GM13977 (cell line): ENCODE measurements at places on chromosomes 6 and 20.
A peak's percentile ranks its signal among the peaks of the same experiment; 100 is the strongest.

- no peak for DNase-seq
Observed at GRCh38 chr20:5469111-5469510, 152.4 kb upstream of the PROKR2 start.

- DNase-seq = no peak
Observed at GRCh38 chr6:158596861-158597260, 37.0 kb downstream of the TMEM181 start.

DNA sequence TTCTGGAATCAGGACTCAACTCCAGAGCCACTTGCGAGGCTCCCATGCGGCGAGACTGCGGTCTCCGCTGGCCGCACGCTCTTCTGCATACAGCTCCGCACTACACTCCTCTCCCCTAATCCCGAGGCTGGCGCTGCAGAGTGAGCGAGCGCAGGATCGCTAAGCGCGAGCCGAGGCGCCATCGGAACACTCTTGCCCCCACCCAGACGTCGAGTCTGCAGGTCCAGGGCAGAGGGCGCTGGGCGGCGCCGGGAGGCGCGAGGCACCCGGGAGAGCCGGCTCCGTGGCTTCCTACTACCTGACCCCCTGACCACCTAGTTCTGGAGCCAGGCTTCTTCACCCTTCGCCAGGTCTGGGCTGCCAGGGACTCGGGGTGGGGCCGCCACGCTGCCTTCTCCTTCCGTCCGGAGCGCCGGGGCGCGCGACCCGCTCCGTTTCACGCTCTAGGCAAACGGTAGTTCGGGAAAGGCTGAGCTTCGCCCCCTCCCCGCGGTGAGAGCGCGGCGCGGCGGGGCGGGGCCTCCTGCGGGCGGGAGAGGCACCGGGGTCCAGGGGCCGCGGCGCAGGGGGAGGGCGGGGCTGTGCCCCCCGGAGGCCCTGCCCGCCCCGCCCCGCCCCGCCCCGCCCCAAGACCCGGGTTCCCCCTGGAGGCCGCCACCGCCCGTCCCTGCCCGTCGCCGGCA is 5.4 kb upstream of the TUBB2A start:
- DNase-seq = peak; percentile 92

DNA sequence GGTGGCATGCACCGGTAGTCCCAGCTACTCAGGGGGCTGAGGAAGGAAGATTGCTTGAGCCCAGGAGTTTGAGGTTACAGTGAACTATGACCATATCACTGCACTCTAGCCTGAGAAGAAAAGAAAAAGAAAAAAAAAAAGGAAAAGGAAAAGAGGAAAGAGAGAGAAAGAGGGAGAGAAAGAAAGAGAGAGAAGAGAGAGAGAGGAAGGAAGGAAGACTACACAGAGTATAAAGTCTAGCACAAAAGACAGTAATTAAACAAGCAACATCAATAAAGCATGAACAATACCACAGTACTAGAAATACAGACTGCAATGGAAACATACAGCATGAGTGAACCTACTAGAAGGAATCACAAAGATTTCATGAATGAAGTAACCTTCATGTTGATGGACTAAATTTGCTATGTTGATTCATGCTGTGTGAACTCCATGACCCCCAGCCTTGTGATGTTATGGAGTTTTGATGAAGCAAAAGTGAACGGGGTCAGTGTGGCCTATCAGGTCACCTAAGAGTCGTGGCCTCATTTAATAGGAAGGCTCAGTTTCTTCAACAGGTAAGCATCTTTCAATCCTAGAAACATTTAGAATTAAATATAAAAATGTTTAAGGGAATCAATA is 57.6 kb downstream of the NUDT3 start:
- no peak for DNase-seq

DNA sequence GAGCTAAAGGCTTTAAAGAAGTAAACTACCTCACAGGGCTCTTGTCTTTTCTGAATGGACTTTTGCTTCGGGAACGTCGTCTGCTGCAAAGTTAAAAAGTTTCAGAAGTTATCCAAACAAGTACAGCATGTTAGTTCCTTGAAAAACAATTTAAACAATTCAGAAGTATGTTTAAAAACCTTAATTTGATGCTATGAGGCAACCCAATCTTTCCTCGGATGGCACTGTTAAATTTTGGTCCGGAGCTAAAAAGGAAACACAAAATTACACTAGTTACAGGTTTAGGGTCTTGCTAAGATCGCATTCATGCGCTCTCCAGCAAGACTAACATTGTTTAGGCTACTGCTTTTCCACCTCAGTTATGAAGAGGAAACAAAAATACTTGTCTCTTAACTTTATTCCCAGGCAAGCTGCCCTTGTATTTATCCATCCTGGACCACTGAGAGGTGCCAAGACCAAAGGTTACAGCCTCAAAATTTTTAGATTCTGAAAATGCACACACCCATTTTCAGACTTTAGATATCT is 12.7 kb downstream of the RBM39 start:
- no peak for DNase-seq

DNA sequence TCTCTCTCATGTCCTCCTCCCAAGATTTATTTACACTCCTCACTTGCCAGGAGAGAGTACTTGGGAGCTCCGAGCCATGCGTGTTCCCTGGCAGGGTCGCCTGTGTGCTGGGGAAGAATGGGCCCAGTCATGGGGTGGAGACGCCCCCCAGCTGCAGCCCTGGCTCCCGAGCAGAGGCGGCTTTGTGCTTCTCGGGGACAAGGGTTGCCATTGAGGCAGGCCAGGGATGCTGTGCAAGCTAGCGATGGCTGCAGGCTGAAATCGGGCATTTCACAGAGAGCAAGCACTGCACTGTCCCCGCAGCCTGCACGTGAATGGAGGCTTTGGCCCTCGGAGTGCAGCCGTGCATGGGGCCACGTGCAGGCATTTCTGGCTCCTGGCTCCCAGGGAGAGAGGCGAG is 23.8 kb downstream of the PHACTR3 start:
- DNase-seq = no peak
